Cortex of kidney (tissue), 1 donor: ENCODE measurements at places on chromosomes 13 and 19.

DNA sequence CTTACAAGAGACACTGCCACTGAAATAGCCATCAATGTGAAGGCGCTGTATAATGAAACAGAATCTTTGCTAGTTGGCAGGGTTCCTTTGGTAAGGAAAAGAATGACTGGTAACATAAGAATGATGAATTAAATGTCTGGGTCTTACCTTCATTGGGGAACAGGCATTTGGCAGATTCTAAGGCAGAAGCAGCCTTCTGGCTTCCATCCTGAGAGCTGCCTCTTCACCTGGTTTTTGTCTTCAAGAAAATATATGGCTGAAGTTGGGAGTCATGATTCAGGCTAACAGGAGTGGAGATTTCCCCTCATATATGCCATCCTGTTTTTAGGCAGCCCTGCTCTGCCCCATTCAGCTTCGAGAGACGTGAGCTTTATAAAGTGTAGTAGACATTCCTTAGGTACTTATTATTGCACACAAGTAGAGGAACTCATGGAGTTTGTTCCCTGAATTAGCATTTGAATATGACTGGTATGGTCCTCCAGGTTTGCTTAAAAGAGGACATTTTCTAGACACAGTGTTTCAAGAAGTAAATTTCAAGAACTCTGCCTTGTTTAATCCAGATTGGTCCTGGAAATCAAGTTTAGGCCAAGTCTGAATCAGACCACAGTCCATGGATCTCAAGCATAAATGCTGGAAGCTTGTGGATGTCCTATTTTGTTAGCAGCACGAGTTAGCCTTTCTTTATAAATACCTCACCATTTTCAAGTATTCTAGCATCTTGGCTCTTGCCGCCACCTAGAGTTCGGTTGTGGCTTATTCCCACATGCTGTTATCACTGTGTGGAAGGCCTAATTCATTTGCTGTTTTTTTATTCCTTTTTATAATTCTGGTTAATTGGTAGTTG, 56.2 kb upstream of the AKAP11 start:
- no peak for DNase-seq

- DNase-seq: no peak
Measured at GRCh38 chr13:98613591-98613990, 36.7 kb upstream of the STK24 start.

DNA sequence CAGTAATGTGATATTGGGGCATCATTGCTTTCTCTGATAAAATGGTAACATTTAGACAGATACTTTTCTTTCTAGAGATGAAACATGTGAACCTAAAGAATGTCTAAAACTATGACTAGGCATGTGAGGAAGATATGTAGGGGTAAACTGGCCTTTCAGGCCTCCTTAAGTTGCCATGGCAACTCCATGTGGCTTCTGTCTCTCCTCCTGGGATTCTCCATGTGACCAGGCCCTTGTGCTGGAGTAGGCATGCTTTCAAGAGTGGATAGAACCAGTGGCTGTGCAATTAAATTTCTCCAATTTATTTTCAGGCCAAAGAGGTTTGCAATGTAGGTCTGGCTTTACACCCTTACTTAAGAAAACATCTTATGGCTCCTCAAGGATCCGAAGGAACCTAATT, 130.8 kb downstream of the OLFM4 start:
- DNase-seq: no peak

DNA sequence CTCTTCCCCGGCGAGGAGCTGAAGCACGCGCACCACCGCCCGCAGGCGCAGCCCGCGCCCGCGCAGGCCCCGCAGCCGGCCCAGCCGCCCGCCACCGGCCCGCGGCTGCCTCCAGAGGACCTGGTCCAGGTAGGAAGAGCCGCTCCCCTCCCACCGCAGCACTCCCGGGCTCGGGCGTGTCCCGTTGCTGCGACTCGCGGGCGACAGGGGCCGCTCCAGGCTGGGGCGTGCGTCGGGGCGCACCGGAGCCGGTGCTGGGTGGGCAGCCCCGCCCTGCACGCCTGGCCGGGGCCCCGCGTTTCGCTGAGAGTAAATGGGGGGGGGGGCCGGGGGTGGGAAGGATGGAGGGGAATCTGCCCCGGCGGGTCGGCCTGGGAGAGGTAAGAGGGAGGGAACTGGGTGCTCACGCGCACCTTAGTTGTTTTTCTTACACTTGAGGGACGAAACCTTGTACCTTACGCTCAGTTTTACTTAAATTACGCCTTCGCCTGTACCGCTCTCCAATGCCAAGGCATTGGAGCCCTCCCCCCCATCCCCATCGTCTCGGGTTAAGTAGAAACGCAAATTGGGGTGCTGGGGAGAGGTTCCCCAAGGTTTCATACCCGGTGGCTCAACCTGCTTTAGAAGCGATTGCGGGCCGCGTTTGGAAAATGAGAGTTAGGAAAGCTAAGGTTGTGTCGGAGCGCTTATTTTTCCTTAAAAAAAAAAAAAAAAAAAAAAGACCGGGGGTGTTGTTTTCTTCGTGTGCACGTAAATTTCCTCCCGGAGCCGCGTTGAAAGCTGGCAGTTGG, 850 bp downstream of the KLF5 start:
- no peak for DNase-seq

- DNase-seq: no peak
Measured at GRCh38 chr19:33133438-33134031, 1.6 kb downstream of the WDR88 start.

GRCh38 chr19:29813642-29814041, 1.9 kb downstream of the CCNE1 start:
- DNase-seq: no peak

- no peak for DNase-seq
Measured at GRCh38 chr19:46962030-46962570, 57.5 kb upstream of the NPAS1 start.

DNA sequence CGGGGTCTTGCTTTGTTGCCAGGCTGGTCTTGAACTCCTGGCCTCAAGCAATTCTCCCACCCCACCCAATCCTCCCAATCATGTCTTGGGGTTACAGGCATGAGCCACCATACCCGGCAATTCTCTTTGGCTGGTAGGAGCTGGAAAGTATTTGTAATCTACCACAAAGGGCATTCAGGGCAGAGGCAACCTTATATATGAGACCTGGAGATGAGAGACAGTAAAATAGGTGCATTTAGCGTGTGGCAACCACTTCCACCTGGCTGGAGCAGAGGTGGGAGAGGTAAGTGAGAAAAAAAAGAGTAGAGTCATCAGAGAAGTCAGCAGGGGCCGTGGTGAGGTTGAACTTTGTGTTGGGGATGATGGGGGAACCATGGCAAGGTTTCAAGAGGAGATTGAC, 36.8 kb downstream of the VAV1 start:
- no peak for DNase-seq

DNA sequence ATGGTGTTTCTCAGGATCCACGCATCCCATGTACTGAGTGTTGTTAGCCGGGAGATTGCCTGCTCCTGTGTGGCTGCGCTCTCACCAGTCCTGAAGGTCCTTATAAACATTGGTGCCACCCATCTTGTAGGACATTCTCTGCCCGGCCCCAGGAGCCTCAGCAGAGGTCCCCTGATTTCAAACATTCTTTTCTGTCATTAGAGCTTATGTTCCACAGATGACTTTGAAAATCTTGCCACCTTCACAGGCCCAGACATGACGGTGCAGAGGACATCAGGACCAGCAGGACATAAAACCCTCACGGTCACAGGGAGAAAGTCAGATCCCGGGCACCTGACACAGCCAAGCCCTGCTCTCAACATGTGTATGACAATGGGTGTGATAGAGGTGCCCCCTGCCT, 33.2 kb upstream of the PEPD start:
- DNase-seq: no peak

DNA sequence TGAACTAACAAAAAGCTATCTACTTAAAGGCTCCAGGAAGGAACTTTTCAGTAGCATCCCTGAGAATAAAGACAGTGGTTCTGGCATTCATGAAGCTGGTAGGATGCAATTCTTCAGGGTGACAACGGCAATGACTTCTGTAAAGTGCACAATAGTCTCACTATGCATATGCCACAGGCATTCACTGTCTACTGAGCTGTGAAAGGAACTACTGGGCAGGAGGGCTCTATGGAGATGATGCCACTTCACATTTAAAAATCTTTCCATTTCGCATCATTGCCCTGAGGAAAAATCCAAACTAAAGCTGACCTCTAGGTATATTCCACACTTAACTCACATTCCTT, 2020.6 kb upstream of the PCDH20 start:
- no peak for DNase-seq

- no peak for DNase-seq
Measured at GRCh38 chr13:28753208-28753892, 34.6 kb upstream of the SLC46A3 start.

DNA sequence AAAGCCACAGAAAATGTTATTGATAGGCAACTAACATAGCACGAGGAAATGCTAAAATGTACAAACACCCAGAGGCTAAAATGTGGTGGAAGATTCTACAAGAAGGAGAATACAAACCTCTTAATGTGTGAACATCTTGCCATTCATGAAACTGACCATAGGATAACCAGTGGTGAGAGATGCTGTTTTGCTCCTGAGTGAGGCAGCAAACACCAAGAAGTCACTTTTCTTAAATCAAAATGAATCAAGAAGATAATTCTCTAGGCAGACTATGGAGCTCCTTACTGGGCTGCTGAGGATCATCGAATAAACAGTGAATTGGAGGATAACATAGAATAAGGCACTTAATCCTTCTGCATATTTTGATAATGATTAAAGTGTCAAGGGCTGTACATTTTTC, 375.4 kb upstream of the SLITRK6 start:
- no peak for DNase-seq

DNA sequence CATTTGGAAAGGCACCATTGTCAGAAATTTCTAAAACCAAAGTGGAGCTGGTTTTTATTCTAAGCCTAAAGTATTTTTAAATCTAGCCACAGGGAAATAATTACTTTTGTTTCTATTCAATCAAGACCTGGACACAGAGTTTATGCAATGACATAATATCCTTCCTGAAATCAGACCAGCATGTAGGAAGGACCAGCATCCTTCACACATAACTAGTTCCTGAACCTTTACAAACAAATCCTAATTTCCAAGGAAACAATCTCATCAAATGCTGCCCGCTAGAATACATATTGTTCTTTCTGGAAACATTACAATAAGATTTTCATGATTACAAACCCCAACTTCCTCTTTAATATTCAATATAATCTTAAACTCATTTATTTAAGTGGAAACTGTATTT, 1.5 kb downstream of the STARD13 start:
- no peak for DNase-seq

DNA sequence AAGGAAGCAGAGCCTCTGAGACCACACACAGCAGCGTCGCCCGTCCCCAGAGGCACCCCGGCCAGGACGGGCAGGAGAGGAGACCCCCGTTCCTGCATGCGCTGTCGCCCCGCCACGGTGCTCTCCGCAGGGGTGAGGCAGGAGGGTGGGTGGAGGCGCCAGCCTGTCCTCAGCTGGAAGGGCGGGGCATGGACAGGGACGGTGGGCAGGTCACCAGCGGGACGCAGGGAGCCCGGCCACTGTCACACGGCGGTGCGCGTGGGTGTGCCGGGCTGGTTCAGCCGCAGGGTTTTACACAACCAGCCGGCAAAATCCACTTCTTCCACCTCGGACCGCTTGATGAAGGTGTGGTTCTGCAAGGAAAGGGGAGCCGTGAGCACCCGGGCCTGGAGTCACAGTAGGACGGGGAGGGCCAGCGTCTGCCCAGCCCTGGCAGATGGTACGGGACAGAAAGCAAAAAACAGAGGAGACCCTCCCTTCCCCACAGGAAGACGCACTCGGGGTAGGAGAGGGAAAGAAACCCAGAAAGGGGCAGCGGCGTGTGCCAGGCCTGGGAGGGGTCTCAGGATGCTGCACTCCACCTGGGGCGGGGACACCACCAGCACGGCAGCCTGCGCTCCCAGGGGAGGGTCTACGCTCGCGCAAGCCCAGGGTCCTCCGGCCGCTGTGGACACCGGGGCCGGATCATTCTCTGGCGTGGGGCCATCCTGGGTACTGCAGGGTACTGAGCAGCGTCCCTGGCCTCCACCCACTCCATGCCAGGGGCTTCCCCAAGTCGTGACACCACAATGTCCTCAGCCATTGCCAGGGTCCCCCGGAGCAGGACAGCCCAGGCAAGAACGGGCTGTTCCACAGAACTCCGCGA, 23.9 kb upstream of the ZBTB7A start:
- DNase-seq: no peak

GRCh38 chr13:25468325-25469168, 96.8 kb downstream of the ATP8A2 start:
- no peak for DNase-seq

DNA sequence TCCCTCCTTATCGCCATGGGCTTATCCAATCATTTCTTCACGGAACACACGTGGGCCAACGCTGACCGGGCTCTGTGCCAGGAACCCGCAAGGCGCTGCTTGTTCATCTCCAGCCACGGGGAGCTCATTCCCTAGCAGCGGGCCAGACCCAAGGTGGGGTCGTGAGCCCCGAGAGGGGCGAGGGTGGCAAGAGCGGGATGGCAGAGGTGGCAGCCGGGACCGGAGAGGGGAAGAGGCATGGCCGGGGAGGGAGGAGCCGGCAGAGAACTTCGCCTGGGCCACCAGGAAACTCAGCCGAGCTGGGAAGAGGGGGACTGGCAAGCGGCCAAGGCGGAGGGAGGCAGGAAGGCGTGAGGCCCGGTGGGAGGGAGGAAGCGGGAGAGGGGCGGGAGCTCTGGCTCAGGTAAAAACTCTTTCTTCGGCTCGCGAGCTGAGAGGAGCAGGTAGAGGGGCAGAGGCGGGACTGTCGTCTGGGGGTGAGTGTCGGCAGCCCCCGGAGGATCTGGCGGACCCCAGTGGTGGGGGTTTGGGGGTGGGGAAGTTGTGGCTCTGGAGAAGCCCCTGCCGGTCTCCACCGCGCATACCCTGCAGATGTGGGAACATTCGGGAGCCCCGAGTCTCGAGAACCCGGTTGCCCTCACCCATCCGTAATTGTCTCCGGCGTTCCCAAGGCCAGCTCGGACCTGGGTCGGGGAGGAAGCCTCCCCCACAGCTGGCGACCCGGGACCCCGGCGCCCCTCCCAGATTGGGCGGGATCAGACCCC, at the start of gene B3GNT3:
TSS of gene B3GNT3 (plus strand) at position 408 of the 764 bp plus-strand sequence. CDS start 12,670 bp downstream, outside the sequence.
- no peak for DNase-seq

GRCh38 chr19:33346665-33347064, 26.8 kb upstream of the CEBPG start:
- DNase-seq: no peak

DNA sequence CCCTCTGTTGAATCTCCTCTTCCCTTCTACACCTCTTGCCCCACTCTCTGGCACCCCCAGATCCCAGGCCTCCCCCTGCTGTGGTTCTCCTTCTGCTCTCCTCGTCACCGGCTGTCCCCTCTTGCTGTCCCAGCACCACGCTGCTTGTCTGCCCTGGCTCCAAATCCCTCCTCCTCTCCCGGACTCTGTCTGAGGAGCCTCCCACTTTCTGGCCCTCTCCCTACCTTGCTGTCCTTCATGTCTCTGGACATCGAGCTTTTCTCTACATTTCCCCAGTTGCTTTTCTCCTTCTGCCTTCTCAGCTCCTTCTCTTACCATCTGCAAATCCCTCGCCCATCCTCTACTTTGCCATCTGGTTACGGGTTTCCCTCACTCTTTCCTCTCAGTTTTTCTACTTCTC, 1.2 kb downstream of the ZNF347 start:
- no peak for DNase-seq

- DNase-seq: no peak
Measured at GRCh38 chr13:50451609-50452008, 391.9 kb downstream of the DLEU7 start.

- no peak for DNase-seq
Measured at GRCh38 chr19:19743176-19743575, 10.3 kb upstream of the ZNF14 start.

GRCh38 chr13:49643035-49643646, 14.8 kb downstream of the ARL11 start:
- no peak for DNase-seq

GRCh38 chr19:46849610-46850009, 1.0 kb downstream of the AP2S1 start:
- no peak for DNase-seq

GRCh38 chr19:2846180-2846894, 5.1 kb downstream of the ZNF555 start:
- DNase-seq: no peak

GRCh38 chr19:53808710-53809125, 15.4 kb downstream of the NLRP12 start:
- DNase-seq: no peak
